ENCODE measurements at places on chromosomes 5 and 9.

GRCh38 chr5:113344973-113345940 is 89.5 kb downstream of the TSSK1B start:
- DNase-seq = no peak

DNA sequence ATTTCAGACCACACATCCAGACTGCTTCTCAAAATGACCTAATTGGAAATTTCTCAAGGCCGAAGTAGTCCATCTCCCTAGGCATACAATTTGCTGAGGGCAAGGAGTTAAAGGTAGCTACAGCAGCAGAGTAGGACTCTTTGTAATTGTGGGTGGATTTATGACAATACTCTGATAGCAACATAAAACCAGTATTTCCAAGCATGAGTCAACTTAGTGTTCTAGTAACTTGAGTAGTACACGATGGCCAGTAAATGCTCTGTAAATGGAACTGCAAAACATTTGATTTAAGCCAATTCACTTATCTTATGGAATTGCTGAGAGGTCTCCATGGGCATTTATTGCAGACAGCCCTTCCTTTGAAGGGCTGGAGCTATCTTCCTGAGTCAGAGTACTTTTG is 352.2 kb downstream of the PLK2 start:
- no peak for DNase-seq

GRCh38 chr9:125486576-125486975 is 220.4 kb downstream of the MAPKAP1 start:
- DNase-seq = no peak

DNA sequence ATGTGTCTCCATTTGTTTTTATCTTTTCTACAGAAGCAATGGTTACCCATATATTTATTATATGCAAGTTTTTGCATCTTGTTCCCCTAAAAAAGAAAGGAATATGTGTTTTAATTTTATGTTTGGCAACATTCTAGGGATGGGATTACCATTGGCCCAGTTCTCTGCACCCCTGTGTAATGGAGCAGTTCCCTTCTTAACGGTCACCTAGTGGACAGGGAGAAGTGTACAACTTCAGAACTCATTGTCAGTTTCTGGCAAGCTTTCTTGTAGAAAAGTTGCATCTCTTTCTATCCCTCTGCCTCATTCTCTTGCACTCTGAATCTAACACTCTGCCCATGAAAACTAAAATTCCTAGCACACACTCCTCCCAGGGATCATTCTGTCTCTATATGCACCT is 78.2 kb downstream of the DOCK8 start:
- no peak for DNase-seq

DNA sequence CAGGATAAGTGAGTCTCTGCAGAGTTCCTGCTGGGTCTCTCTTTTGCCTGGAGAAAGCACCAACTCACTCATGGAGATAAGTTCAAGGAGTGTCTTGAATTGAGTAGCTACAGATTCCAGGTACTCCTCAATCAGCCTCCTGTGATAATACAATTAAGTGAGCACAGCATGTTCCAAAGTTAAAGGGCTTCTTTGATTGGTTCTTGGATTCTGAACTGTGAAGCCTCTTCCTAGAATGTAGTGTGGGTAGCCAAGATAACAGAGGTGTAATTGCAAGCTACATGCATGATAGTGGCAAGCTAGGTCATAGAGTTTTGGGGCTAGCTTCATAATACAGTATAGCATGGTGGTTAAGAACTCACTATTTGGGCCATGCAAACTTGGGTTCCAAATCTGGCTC is 23.2 kb upstream of the CARNMT1 start:
- DNase-seq = no peak

DNA sequence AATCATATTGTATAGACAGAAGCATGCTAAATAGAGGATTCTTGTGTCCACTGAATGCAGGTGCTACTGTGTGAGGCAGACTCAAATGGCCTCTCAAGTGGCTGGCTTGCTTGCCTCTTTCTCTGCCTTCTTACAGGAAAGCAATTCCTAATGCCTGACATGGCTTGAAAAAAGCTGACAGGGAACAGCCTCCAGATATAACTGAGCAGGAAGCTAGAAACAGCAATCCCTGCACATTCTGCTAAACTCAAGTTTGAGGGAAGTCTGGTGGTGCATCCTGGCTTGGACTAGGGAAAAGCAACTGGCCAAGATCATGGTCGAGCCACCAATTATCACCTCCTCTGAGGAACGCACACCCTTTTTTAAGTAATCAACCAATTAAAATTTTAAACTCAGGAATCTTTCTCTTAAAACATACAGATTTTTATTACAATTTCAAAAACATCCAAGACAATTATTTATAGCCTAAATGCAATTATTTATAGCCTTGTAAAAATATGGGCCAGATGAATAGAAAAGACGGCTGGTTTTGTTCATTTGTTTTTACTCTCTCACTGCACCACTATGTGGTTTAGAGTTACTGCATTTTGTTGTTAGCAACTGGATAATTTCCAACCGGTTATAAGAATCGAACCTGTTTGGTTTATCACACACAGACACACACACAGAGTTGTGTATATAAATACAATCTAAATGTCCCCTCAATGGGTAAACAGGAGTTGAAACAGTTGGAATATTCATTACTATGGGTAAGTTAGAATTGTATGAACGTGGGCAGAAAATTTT is 290.9 kb upstream of the ANKRD55 start:
- DNase-seq = no peak

Measured in stimulated activated CD4-positive, alpha-beta T cell treated with anti-CD3 and anti-CD28 coated beads, TNF-alpha, amount 100 ng/mL, for 4 hours (primary cell).